ENCODE measurements at places on chromosomes 1 and 21.

- DNase-seq, result no peak
These were observed 134.0 kb downstream of the LRIG2 start for GRCh38 chr1:113207019-113207418.

GRCh38 chr1:167492481-167492910 lies 25.8 kb downstream of the CD247 start:
- no peak for DNase-seq

- no peak for DNase-seq
These were observed 85.6 kb upstream of the WNT4 start for GRCh38 chr1:22228505-22228911.

GRCh38 chr1:226157761-226158316 lies 28.7 kb downstream of the ACBD3 start:
- DNase-seq, result no peak

- DNase-seq, result no peak
These were observed 75.8 kb downstream of the RHOU start for GRCh38 chr1:228810878-228811711.

GRCh38 chr1:233121947-233122559 lies 171.6 kb downstream of the NTPCR start:
- no peak for DNase-seq

DNA sequence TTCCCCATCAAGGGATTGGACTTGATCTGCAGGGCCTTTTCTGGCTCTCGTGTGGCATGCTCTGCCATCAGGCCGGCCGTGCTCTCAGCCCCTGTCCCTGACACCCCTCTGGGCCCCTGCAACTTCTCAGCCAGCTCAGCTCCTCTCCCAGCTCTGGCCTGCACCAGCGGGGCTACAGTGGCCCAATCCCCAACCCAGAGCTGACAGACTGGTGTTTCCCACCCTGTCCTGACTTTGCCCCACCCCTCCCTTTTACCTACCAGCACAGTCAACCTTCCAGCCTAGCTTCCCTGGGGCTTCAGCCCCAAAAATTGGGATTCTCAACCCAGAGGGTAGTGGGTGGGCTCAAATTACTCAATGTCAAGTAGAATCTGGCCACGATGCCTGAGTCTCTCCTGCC lies 149.3 kb downstream of the SYF2 start:
- no peak for DNase-seq

DNA sequence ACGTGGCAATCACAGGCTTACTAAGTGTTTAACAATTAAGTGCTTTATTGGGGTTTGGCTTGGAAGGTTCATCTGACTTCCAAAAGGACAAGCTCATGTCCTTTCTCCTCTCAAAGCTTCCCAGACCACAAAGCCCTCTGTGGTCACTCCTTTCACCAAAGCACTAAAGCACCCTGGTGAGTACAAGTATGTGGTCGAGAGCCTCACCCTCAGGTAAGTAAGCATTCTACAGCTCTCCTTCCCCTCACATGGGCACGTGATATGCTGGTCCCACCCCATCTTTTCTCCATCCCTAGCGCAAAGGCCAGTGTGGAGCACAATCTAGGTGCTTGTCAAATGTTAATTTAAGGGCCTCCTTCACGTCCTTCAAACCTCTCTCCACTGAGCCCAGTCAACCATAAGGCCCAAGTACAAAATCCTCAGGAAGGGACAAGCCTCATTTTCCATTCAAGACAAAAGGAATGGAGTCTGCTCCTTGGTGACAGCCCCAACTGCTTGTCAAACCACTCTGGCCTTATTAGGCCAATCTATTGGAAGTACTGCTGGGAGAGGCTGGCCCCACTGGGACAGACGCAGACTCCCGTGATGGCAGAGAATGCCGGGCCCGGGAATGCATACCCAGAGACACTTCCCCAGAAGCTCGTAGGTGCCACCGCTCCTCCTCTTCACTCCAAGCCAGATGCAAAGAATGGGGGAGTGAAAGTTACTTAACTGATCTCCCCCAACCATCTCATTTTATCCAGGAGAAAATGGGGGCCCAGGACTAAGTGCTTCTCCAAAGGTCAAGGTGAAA lies 7.8 kb downstream of the STMN1 start:
- DNase-seq, result no peak

DNA sequence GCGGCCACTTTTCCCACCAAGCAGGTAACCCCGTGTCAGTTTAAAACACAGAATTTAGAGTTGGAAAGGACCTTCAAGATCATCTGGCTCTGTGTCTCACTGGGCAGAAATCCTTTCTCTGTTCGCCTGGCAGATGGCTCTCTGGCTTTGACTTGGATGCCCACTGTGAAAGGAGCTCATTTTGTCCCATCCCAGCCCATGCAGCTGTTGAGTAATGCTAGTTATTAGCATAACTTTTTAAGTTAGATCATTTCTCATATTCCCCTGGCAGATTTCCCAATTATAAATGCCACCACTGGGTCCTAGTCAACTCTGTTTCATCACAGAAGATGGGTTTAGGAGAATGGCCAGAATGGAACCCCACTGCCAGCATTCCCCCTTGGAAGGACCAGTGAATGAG lies 55.9 kb downstream of the SLC35F3 start:
- no peak for DNase-seq

DNA sequence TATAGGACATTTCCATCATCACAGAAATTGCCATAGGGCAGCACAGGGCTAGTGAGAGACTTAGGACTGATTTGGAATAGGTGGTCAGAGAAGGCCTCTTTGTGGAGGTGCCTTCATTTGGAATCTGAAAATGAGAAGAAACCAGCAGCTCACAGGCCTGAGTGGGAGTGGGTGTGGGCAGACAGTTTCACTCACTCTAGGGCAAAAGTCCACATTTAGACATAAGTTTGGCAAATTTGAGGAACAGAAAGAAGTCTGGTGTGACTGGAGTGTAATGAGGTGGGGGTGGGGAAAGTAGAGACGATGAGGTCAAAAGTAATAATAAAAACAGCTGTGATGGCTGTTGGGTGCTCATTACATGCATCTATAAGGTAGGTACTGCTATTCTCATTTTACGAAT lies 22.4 kb upstream of the BCAR3 start:
- DNase-seq, result peak; percentile 3

Measured in H9 (cell line).